Transverse colon (tissue), 4 donors: ENCODE measurements at places on chromosomes 13 and 19. TPM values are rescaled to one million over a fixed set of nuclear protein-coding genes. Genes with fewer than 3 reads are reported as not detected.

DNA sequence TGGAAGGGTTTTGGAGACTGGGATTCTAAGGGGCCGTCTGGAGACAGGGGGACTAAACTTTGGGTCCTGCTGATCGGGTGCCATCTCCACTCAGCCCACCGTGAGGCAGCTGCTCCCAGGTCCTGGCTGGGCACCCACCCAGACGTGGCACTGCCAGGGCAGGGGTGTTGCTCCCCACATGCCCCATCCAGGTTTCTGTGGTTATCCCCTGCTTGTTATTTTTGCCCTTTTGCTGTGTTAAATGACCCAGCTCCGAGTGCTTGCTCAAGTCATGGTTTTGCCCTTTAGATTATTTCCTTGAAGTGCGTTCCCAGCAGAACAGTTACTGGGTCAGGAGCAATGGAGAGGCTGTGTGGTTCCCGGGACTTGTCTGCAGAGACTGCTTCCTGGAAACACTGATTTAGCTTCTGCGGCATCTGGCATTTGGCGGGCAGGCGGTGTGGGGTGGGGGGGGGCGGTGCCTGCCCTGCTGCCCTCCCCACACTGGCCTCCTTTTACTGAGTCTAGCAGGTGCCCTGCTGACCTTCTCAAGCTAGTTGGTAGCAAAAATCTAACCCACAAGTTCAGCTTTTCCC lies 1.9 kb downstream of the RAB11B start:
- no peak for DNase-seq

GRCh38 chr13:76696370-76696769 lies 189.8 kb downstream of the KCTD12 start:
- DNase-seq = no peak

- no peak for DNase-seq
Observed at GRCh38 chr19:10228920-10229319, 2.2 kb downstream of the S1PR2 start.

- DNase-seq = no peak
Observed at GRCh38 chr13:27161423-27161822, 10.2 kb downstream of the USP12 start.

- no peak for DNase-seq
Observed at GRCh38 chr13:27704681-27705080, 83.0 kb downstream of the POLR1D start.

DNA sequence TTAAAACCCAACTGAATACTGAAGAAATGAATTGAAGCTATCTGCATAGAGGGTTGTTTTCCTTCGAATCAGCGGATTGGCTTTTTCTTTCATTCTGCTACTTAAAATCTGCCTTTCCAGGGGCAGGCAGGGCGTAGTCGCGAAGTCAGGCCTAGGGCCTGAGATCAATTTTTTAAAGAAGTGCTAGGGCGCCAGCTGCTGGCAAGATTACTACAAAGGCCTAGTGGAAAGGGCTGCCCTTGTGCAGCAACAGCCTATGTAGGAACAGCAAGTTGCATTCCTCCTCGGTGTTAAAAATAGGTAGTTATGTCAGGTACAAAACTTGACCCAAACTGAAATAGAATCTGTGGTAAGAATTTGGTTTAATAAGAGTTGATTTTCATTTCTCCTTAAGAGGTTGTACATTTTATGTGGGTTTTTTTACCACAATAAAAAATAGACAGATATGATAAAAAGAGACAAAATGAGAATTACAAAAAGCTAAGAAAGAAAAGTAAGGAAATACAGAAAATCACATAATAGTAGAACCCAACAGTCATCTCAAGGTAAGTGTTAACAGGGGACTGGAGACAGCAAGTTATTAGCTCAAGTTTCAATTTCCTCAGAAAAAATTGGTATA lies 9.5 kb upstream of the URAD start:
- DNase-seq = peak; percentile 65

DNA sequence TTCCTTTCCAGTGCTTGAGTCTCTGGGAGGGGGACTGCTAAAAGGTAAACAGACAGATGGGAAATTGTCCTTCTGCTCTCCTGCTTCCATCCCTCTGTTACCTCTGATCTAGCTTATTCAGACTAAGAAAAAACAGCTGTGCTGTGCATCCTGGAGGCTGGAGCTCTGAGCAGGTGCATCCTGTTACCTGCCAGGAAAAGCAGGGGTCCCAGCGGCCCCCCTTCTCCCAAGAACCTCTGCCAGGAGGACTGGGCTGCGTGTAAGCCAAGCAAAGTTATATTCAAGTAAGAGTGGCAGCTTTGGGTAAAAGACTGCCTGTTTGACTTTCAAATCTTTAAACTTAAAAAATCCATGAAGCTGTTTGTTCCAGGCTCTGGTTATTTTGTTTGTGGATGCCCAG lies 75.1 kb downstream of the C13orf42 start:
- DNase-seq = no peak

DNA sequence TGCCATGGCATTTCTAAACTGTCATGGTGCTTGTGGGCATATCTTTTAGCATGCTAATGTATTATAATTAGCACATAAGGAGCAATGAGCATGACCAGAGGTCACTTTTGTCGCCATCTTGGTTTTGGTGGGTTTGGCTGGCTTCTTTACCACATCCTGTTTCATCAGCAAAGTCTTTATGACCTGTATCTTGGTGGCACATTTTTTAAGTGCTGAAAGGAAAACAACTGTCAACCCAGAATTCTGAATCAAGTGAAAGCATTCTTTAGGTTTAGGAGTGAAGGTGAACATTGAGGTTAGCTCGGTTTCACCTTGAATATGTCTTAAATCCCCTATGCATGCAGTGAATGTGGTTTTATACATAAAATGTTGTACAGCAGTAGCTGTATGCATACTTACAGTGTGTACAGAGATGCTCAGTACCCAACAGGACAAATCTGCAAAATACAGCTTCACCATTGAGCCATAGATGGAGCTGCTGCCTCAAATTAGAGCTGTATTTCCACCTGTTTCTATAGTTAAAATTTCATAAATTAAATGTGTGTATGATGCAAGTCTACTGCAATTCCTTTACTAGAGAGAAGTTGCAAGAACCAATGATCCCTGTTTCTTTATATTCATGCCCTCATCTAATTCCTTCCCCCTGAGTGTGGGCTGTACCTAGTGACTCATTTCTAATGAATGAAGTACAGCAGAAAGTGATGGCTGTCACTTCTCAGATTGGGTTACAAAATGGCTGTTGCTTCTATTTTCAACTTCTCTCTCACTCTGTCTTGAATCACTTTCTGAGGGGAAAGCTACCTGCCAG lies 25.2 kb upstream of the IGSF23 start:
- no peak for DNase-seq

GRCh38 chr19:2575734-2576481 lies 100.0 kb downstream of the GADD45B start:
- peak; percentile 42 for DNase-seq

GRCh38 chr13:41622432-41623429 lies 165.4 kb downstream of the RGCC start:
- DNase-seq = no peak

DNA sequence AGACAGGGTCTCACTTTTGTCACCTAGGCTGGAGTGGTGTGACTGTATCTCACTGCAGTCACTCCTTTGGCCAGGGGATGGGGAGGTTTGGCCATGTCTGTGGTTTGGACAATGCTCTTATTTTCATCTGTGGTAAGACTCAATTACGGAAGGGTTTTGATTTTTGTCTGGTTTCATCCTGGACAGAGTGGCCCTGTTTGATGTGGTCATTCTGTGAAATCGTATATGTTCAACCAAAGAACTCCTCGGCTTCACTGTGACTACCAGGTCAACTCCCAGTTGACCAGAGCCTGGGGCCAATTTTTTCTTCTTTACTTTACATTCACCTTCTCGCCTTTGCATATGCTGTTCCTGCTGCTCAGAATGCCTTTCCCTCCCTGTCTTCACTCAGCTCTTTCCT lies 6.8 kb upstream of the CCDC124 start:
- no peak for DNase-seq

- DNase-seq = no peak
Observed at GRCh38 chr13:24605923-24606372, 74.3 kb upstream of the ATP12A start.

DNA sequence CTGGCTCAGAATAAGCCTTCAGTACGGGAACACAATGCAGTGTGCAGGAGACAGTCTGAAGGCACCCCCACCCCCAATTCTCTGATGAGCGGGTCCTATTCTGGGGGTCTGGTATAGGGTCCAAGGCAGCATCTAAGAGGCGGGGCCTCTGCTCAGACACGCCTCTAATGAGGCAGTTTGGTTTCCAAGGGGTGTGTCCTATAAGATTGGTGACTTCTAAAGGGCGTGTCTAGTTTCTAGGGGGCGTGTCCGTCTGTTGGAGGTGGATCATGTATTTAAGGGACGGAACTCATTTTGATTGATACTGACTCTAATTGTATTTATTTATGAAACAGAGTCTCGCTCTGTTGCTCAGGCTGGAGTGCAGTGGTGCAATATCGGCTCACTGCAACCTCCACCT lies 8.7 kb downstream of the FIZ1 start:
- no peak for DNase-seq

- no peak for DNase-seq
Observed at GRCh38 chr13:79631051-79631659, 150.2 kb downstream of the NDFIP2 start.

- DNase-seq = no peak
Observed at GRCh38 chr13:29654384-29654783, 58.9 kb upstream of the SLC7A1 start.

GRCh38 chr19:45125975-45126493 lies 33.1 kb downstream of the PPP1R37 start:
- peak; percentile 85 for DNase-seq

DNA sequence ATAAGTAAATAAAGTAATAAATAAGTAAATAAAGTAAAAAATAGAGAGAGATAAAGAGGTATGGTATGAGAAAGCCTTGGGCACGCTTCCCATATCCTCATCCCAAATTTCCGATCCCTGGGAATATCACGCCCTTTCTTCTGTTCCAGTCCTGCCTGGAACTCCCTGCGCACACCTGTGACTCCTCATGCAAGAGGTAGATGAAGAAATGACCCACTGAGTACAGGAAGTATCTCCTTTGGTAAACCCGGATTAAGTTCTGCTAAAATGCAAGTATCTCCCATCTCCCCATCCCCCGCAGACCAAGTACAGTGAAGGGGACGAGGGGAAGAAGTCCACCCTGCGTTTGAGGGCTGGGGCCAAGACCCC lies 399 bp upstream of the ZNF136 start:
- no peak for DNase-seq

GRCh38 chr19:48991873-48992580 lies 1.1 kb downstream of the GYS1 start:
- peak; percentile 70 for DNase-seq

- no peak for DNase-seq
Observed at GRCh38 chr19:49415102-49415809, 8.0 kb downstream of the PTH2 start.

GRCh38 chr19:737591-738093 lies 13.3 kb upstream of the MISP start:
- DNase-seq = peak; percentile 72

DNA sequence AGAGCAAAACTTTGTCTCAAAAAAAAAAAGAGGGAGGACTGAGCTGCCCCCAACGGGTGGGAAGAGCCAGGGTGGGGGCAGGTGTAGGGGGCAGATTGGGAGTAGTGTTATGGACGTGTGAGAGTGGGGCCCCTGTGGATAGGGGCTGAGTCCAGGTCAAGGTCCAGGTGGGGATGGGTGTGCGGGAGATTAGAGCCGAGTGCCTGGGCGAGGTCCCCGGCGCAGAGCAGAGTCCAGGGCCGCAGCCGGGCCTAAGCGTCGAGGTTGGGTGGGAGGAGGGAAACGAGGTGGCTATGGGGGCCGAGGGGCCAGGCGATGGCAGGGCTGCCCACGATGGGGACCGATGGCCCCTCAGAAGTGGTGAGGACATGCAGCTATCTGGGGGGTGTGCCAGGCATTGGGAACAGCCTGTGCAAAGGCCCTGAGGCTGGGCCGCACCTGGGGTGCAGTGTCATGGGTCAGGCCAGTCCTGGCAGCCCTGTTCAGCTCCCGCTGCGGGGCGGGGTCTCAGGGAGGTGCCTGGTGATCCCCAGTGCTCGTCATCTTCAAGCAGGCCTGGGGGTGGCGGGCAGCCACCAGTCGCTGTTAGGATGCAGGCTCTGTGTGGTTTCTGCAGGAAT lies 12.3 kb upstream of the MISP start:
- DNase-seq = peak; percentile 85

DNA sequence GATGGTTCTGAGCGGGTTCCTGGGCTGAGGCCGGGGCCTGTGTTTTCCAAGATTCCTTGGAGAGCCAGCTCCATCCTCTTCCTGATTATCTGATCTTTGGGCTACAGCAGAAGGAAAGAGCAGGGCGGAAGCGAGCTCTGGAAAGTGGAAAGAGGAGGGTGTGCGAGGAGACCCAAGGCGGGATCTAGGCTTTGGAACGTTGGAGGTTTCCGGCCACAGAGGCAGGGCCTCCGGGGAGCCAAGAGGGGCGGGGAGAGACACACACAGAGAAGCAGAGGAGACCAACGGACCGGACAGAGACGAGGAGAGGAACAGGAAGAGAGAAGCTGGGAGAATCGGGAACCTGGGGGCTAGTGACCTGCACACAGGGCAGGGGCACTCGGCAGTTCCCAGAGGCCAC lies at the start of gene CLEC11A:
Gene CLEC11A (plus strand): TSS at position 296 of the 400 bp plus-strand sequence. CDS start 162 bp downstream, outside the sequence.
- peak; percentile 38 for DNase-seq

- DNase-seq = no peak
Observed at GRCh38 chr13:63595811-63596210, 2180.2 kb upstream of the PCDH20 start.

GRCh38 chr13:76894401-76895110 lies 8.4 kb upstream of the KCTD12 start:
- DNase-seq = no peak

DNA sequence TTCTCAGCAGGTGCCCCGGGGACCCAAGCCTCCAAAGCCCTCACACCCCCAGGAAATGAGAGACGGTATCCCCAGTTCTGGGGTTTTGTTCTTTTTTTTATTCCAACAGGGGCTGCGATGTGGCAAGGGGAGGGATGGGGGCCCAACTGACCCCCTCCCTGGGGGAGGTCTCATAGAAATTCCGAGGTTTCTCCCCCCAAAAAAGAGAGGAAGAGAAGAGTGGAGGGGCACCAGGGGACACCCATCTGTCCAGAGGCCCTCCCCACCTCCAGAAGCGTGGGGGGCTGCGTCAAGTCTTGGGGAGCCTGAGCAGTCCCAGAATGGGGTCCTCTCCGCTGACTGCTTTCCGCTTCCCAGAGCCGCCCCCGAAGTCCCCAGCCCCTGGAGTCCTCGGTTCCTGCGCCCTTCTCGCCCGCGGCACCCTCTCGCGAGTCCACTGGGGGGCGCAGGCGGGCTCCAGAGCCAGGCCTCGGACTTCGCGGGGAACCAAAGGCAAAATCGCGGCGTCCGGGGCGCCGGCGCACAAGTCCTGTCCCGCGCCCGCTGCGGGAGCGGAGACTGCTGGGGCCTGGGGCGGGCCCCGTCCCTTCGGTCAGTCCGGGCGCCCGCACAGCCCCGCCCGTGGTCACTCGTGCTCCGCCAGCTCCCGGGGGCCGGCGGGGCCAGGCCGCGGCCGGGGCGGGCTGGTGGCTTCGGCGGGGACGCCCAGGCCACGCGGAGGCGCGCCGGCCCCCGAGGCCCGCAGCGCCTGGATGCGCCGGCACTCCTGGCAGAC lies 4.4 kb upstream of the ATP1A3 start:
- DNase-seq = peak; percentile 43

GRCh38 chr13:97072297-97072696 lies 78.0 kb upstream of the OXGR1 start:
- DNase-seq = no peak

PET100 gene
- not detected for total RNA-seq

KLF2 gene
- total RNA-seq = 74.4 TPM

CNMD gene
- total RNA-seq = not detected

SHANK1 gene
- total RNA-seq = 2.2 TPM

OR7C1 gene
- under 0.01 TPM for total RNA-seq

ZNF429 gene
- total RNA-seq = 13.5 TPM

AZU1 gene
- not detected for total RNA-seq

PINLYP gene
- total RNA-seq = not detected

FAM124A gene
- total RNA-seq = 2.2 TPM

BLVRB gene
- 159 TPM for total RNA-seq

SPACA6 gene
- 9.2 TPM for total RNA-seq

CLIP3 gene
- 11.9 TPM for total RNA-seq

CRB3 gene
- total RNA-seq = 156 TPM
